ENCODE measurements at places on chromosomes 13 and 19.

DNA sequence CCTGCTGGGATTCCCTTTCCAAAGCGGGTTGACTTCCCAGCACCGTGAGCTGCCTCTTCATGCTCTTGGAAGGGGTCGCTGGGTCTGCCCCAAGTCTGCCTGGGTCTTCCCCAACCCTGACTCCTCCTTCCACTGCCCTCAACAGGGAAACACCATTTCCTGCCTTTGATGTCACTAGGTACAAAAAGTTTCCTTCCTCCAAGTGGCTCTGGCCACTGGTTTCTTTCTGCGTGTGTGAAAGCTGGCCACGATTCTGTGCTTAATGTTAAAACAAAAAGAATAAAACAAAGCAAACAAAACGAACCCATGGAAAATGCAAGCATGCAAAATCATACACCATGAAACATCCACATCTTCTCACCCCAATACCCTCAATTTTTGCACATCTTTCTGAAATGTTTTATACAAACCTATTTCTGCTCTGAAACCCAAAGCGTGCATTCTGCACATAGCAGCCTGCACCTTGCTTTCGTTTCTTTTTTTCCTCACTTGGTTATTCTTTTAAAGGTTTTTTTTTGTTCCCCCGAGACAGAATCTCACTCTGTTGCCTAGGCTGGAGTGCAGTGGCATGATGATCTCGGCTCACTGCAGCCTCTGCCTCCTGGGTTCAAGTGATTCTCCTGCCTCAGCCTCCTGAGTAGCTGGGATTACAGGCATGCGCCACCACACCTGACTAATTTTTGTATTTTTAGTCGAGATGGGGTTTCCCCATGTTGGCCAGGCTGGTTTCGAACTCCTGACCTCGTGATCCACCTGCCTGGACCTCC lies 12.5 kb upstream of the TNFSF9 start:
- no peak for DNase-seq

GRCh38 chr13:68806125-68806524 lies 1301.5 kb upstream of the ATXN8OS start:
- no peak for DNase-seq

- DNase-seq, result no peak
Measured at GRCh38 chr13:56349866-56350265, 790.9 kb upstream of the PRR20A start.

DNA sequence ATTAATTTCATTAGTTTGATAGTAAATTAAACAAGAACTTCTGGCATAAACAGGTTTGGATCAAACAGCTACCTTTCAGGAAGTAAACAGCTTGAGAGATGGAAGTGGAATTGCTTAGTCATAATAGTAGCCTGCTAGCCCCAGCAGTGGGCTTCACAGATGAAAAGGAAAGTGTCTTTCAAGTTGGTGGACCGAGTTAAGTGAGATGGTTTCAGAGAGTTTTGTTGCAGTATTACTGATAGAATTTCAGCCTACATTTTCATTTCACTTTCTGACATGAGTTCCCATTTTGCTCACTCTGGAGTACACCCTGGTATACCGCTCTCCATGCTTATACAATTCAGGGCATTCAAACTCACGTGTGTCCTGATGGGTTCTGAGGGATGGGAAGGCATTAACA lies 2.0 kb upstream of the PTOV1 start:
- DNase-seq, result no peak

DNA sequence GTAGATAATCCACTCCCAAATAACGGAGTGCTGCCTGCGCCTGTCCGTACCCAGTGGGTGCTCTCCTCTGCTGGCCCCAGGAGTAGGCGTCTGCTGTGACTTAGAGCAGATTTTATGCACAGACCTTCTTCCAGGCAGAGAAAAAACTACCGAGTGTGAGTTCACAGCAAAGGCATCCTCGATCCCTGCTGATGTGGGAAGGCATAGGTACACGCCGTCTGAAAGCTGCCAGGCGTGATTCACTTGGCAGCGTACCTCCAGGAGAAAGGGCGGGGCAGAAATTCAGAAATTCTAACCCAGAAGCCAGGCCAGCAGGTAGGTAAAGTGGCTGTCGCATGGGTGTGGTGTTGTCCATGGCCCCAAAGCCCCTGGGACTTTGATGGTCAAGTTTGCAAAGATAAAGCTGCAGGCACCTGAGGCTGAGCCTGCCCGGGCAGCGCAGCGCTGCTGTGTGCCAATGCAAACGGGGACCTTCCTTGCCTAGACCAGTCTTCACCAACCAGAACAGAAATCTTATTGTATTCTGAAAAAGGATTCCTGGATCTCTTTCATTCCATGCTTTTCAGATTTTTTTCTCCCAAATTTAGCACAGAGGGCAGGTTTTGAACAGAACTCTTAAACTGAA lies 36.3 kb downstream of the COL4A2 start:
- no peak for DNase-seq

DNA sequence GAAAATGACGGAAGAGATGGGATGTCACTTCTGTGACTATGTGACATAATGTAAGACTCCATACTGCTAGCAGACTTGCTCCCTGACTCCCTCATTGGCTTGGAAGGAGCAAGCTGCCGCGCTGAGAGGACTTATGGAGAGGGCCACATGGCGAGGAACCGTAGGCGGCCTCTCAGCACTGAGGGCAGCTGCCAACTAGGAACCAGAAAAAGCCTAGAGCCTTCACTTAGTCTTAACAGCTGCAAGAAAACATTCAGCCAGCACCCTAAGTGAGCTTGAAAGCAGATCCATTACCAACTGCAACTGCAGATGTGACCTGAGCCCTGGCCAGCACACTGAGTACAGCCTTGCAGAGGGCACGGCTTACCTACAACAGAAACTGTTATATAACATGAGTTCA lies 33.9 kb downstream of the USP12 start:
- no peak for DNase-seq

DNA sequence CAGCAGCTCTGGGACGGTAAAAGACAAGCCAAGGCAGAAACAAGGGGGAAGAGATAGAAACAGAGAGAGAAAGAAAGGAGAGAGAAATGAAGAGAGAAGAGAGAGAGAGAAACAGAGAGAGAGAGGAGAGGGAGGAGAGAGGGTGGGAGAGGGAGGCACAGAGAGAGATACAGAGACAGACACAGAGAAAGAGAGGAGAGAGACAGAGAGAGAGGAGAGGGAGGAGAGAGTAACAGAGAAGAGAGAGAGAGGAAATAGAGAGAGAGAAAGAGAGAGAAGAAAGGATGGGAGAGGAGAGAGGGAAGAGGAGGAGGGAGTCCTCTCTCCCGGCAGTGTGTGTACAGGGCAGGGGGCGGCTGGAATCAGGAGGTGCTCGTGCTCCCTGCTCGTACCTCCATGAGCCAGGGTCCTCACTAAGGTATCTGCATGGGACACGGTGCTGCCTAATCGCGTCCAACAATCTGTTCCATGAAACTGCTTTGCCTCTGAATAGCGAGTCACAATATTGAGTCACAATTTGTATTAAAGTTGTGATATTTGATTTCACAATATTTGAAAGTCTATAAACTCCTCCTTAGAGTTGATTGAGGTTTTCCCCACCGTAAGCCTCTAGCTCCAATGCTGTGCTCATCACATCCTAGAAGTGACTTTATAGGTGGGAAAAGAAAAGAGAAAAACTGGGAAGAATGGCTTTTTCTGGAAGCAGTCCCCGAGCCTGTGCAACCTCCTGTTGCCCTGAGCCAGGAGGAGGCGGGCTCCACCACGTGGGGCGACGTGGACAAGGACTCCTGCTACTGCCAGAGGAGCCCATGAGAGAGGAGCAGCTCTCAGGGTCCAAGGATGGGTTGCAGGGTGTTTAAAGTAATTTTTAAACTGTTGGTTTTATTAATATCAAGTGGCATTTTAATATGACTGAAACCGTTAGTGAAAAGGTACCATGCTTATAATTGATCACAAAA lies 81.7 kb upstream of the ARHGEF7 start:
- no peak for DNase-seq

GRCh38 chr13:111209613-111210012 lies 94.5 kb downstream of the ARHGEF7 start:
- DNase-seq, result no peak

DNA sequence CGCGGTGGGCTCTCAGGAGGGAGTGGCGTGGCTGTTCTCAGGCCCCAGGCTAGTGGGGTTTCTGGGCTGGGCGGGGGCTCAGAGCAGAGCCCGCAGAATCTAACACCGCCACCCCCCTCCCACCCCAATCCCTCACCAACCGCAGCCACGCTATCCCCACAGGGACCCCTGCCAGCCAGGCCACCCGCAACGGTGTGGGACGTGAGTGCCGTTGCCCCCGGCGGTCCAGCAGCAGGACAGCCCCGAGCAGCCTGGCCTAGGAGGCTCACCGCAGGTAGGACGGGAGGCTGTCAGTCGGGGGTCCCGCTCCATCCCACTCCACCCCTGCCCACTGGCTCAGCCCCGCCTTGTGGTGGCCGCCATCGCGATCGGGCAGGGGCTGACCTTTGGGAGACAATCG lies at the start of gene NTN5:
Gene NTN5, minus strand, starts transcription at position 24 of the 400 bp plus-strand sequence. CDS start 2,031 bp downstream, outside the sequence.
- DNase-seq, result no peak

DNA sequence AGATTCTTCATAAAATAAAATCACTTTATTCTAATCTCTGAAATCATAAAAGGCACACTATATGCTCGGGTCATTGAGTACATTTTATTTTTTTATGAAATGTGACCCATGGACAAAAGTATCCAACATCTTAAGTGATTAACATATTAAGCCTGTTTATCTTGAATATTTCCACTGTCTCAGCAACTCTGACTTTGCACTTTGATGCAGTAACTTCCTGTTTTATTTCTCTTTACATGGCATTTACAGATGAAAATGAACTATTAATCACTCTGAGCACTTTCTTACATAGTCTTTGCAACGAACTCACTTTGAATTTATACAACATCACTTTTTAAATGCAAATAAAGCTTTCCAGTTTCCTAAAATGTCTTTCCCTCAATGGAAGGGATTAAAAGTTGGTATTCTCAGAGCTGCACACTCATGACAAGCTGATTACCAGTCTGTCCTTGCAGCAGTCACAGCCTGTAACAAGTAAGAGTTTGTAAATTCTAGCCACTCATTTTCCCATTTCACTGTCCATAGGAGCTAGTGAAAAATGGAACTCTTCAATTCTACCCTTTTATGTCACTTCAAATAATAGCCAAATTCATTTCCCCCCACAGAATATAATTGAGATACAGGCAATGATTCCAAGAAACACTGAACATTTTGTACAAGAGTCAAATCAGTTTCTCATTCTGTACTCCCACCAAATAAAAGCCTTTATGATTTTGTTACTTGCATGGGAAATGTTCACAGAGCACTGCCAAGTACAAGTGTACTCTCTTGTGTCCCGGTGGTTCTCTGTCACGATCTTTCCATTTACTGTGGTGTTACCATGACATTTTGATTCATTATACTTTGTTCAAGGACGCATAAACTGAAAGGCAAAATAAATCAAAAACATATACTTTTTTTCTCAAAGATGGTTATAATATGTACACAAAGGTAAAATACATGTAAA lies 1968.9 kb downstream of the PCDH9 start:
- DNase-seq, result no peak

- no peak for DNase-seq
Measured at GRCh38 chr13:76937281-76937820, 11.0 kb upstream of the ACOD1 start.

GRCh38 chr19:18920400-18920799 lies 885 bp downstream of the DDX49 start:
- DNase-seq, result no peak

GRCh38 chr19:4972509-4973230 lies 3.8 kb downstream of the KDM4B start:
- no peak for DNase-seq

DNA sequence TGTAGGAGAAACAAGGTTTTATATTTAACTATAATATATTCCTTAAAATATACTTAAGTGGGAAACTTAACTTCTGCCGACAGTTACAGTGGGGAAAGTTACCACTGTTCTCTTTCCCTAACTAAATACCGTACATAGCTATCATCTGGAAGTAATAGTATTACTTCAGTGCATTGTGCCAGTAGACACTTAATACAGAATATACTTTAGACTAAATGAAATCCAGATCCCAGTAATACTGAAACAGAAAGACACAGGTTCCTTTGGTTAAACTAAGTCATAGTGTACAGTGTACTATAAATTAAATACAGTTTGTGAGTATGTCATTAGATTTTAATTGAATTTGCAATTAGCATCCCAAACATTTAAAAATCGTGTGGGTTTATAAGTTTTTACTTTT lies 107.5 kb downstream of the PCCA start:
- DNase-seq, result no peak

GRCh38 chr19:17001603-17002183 lies 24.9 kb downstream of the CPAMD8 start:
- peak; percentile 48 for DNase-seq

DNA sequence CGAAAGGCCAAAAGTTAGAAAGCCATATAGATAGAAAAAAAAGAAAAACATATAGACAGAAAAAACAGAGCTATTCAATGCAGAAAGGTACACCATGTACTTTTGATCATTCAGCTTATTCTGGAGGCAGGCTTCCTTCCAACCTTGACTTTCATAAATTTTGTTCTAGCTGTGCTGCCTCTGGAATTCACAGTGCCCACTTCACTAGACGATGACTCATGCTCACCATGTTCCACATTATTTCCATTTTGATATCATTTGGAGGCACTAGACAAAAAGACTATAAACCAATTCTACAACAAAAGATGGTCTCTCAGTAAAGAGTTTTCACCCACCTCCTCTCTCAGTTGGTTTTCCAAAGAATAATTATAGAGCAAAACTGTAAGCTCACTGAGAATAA lies 229.0 kb upstream of the IPO5 start:
- no peak for DNase-seq

- DNase-seq, result no peak
Measured at GRCh38 chr13:73984201-73984600, 150.0 kb downstream of the KLF12 start.

DNA sequence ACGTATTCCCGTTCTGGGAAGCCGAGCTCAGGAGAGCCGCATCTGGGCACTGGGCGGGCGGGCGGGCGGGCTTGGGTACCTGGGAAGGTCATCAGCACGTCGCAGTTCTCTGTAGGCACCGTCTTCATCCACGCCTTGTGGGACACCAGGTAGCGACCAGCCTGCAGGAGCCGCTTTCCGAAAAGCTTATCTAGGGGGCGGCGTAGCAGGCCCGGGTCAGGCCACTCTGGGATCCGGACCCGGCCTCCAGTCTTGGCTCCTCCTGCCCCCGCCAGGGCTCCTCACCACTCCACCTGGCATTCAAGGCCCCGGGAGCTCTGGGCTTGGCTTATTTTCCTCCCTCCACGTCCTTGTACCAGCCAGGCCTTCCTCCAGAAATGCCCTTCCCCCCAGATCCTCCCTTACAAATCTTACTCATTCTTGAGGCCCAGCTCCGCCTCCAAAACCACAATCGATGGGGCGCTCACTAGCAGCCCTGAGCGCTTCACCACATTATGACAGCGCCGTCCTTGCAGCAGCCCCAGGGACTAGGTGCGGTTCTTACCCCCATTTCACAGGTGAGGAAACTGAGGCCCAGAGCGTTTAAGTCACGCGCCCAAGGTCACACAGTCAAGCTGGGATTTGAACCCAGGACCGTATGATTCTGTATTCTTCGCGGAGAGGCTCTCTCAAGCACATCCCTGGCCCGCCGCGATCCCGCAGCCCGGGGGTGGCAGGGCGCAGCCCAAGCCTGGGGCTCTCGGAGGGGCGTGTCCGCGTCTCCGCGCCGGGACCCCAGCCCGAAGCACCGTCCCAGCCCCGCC lies 843 bp downstream of the ANO8 start:
- peak; percentile 66 for DNase-seq
